ENCODE measurements at places on chromosomes 12 and 14. TPM values are rescaled to one million over a fixed set of nuclear protein-coding genes. Genes with fewer than 3 reads are reported as not detected.

ULK1 gene
- 17.1 TPM for total RNA-seq

GALNT4 gene
- total RNA-seq, result 15.4 TPM

OR4K2 gene
- not detected for total RNA-seq

MAP1LC3B2 gene
- total RNA-seq, result 1.3 TPM

GRCh38 chr12:10190558-10191388 lies 11.9 kb downstream of the TMEM52B start:
- H3K36me3 ChIP-seq, result no peaks in the 10 kb centered on the region
- no peak overlapping the region for H3K27ac ChIP-seq
- DNase-seq, result peak; percentile 71
- H3K4me3 ChIP-seq, result no peak overlapping the region
- peaks cover 8% of the 10 kb centered on the region for H3K4me1 ChIP-seq
- H3K27me3 ChIP-seq, result peaks cover 28% of the 10 kb centered on the region

DNA sequence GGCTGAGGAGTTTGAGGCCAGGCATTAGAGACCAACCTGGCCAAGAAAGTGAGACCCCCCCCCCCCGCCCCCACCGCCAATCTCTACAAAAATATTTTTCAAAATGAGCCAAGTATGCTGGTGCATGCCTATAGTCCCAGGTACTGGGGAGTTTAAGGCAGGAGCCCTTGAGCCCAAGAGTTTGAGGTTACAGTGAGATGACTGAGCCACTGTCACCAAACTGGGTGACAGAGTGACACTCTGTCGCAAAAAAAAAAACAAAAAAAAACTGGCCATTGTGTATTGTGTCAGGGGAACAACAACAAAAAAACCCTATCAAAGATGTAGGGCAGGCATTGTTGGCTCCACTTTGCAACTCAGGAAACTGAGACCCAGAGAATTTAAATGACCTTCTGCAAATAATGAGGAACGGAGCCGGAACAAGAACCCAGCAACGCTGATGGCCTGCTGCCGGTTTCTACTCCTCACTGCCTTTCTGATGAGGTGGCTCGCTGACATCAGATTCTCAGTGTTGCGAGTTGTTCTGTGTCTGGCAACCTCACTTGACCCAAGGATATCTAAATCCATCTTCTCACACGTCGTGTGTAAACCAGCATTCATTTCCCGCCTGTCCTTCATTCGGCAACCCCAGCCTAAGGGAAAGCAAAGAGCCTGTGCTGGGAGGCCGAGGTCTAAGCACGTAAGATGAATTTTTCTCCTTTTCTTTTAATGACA lies 195.2 kb upstream of the CRY1 start:
- peaks cover 7% of the 10 kb centered on the region for H3K27me3 ChIP-seq
- no peaks in the 10 kb centered on the region for H3K36me3 ChIP-seq
- H3K27ac ChIP-seq, result no peak overlapping the region
- peaks cover 18% of the 10 kb centered on the region for H3K4me1 ChIP-seq
- DNase-seq, result no peak

- H3K27me3 ChIP-seq, result no peaks in the 10 kb centered on the region
- H3K36me3 ChIP-seq, result no peaks in the 10 kb centered on the region
- H3K4me3 ChIP-seq, result no peak overlapping the region
- H3K27ac ChIP-seq, result no peak overlapping the region
Measured at GRCh38 chr12:59407799-59408198, 188.0 kb upstream of the SLC16A7 start.

DNA sequence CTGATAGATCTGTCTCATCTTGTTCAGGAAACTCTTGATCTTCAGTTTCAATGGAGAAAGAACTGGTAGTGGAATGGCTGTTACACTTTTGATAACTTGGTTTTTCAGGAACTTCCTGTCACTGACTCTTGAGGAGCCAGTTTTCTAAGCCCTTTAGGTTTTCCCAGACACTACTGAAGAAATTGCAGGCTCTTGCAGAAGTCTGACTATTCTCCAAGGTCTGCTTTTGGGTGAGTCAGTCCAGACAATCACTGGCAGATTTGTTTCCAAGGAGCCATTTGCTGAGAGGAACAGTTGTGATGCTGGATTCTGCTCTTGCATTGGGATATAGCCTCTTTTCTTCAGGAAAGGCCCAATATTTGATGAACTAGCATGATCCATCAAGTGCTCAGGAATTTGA lies 468.0 kb downstream of the FUT8 start:
- H3K27ac ChIP-seq, result peak overlapping the region; percentile 83
- H3K36me3 ChIP-seq, result peaks cover 45% of the 10 kb centered on the region
- no peak for DNase-seq
- no peak overlapping the region for H3K4me3 ChIP-seq
- H3K4me1 ChIP-seq, result peaks cover 9% of the 10 kb centered on the region
- H3K27me3 ChIP-seq, result no peaks in the 10 kb centered on the region

DNA sequence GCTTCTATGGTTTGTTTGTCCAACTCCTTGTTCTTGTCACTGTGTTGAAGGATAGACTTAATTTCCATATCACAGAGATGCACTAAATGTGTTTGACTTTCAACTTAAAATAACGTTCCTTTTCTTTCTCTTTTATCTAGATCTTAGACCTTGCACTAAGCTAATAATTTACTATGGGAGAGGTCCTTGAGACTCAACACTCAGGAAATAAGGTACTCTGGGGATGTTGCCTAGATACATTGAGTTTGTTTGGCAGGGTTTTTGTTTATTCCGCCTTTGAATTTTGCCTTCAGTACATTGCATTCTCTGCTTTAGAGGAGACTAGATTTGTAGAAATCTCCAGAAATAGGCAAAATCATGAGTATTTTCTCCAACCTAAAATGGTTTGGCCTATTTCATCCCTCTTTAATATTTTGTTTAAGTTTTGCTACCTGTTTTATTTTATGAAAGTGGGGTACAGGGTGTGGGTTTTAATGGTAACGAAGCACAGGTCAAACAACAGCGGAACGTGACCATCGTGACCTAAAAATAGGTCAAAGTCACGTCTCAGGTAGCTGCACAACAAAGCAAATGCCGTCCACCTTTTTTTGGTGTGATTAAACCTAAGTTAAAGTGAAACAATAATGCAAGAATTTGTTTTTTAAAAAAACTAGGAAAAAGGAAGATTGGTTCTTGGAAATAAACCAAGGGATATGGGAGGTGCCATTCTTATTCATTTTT lies 115.3 kb upstream of the CPSF6 start:
- H3K36me3 ChIP-seq, result no peaks in the 10 kb centered on the region
- H3K4me3 ChIP-seq, result no peak overlapping the region
- peaks cover 5% of the 10 kb centered on the region for H3K27me3 ChIP-seq
- no peak overlapping the region for H3K27ac ChIP-seq

Data from activated CD8-positive, alpha-beta T cell treated with anti-CD3 and anti-CD28 coated beads, Interleukin-2, amount 10 ng/mL, durations not matched to agents 7 days and 5 days (primary cell).